ENCODE measurements at places on chromosomes 13 and 19.

- DNase-seq, result no peak
These were observed 27.4 kb downstream of the CD177 start for GRCh38 chr19:43380771-43381386.

DNA sequence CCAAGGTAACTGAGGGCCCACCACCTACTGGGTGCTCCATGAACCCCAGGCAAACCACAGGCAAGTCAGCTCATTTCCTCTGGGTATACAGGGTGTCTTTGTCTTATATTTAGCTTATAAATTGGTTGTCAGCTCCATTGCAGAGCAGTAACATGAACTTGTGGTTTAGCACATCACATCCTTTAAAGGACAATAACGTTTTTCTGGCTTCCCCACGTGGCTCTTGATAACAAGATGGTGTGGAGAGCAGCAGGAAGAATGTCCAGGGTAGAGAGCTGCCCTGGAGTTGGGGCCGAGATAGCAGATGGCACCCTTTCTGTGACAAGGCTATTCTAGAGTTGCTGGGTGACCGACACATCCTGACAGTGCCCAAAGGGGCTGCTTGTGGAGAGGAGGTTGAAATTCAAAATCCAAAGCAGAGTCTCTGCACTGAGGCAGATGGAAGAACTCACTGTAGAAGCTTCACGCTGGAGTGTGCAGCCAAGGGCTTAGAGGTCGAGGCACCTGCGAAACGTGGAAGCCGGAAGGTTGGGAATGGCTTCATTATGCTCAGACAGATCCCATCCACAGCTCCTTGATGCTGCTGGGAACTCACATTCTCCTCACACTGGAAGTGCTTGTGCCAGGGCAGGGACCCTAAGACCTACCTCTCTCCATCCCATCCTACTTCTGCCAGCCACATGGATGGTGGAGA, 133.0 kb upstream of the FRY start:
- DNase-seq, result no peak

GRCh38 chr13:28636069-28636468, 22.9 kb upstream of the POMP start:
- no peak for DNase-seq

- peak; percentile 50 for DNase-seq
These were observed 8.7 kb upstream of the ZBTB7A start for GRCh38 chr19:4075373-4075772.

DNA sequence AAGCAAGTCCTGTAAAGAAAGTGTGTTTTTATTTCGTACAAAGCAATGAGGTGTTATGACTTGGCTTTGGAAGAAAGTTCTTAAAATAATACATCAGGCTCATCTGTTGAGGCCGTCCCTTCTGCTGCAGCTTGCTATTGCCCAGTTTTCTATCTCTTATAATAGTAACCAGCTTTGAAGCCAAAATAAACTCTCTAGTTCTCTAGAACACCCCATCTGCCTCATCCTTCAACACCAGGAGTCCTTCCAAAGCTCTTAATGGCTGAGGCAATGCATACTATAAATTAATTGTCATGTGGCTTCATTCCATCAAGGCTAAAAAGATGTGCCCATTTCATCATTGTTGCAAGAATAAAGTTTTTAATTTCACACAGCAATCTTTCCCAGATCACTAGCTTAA, 49.4 kb upstream of the IPO5 start:
- no peak for DNase-seq

DNA sequence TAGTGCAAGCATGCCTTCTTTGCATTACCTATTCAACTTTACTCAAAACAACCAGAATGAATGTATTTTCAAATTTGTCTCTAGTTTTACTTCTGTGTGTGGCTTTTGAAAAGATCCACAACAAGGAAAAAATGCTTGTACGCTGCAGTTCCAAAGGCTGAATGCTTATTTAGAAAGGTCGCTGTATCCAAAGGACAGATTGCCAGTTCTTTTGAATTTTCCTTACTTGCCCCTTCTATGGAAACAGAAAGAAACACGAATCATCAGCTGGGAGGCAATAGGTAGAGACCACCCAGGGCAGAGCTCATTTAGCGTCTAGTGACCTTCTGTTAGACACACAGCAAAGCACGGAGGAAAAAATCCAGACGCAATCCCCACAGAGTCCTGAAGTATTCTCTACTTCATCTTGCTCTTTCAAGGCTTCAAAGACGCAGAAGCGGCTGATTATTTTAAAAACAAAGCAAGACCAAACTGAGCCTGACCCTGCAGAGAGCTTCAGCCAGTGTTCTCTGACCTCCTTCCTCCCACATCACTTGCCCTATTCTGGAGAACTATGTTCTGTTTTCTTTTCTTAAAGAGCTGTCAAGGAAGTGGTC, 674.6 kb upstream of the SGCG start:
- no peak for DNase-seq

DNA sequence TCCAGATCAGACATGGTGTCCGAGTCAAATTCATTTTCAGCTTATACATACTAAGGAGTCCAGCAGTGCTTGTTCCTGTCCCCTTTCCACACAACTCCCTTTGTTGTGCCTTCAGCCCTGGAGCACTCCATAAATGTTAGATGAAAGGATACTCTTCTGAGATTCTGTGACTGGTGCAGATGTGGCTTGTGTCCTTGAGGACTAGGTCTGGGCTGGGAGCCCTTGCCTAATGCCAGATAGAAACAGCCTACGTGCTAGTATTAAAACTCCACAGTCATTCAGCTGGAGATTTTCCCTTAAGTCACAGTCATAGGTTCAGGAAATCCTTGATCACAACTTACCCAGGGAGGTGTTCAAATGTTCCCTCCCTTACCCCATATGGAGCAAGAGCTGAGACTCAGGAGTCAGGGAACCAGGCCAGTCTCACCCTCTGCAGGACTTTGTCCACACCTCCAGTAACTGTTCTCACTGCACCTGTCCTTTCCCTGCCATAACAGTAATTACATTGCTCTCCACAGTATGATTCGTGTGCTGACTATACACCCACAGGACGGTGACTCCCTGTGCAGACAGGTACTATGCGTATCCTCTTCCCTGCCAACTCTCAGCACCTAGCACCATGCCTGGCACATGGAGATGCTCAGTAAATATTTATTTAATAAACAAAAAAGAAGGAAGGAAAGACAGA, 15.5 kb upstream of the SERPINE3 start:
- no peak for DNase-seq

DNA sequence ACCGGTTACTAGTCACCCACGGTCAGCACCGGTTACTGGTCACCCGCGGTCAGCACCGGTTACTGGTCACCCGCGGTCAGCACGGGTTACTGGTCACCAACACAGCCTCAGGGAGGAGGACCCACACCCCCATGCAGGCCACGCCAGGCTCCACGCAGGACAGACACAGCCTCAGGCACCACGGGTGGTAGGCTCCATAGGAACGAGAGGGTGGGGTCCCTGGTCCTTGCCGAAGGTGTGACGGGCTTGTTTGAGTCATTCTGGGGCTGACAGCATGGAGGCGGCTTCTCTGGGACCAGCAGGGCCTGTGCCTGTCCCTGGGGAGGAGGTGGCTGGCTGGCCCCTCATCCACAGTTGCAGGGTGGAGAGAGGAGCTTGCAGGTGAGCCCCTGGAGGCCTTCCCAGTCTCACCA, 122.8 kb upstream of the SOX1 start:
- no peak for DNase-seq

- DNase-seq, result no peak
These were observed 32.3 kb upstream of the GJB6 start for GRCh38 chr13:20264271-20265018.

GRCh38 chr19:54478677-54479266, 5.7 kb upstream of the CDC42EP5 start:
- no peak for DNase-seq

DNA sequence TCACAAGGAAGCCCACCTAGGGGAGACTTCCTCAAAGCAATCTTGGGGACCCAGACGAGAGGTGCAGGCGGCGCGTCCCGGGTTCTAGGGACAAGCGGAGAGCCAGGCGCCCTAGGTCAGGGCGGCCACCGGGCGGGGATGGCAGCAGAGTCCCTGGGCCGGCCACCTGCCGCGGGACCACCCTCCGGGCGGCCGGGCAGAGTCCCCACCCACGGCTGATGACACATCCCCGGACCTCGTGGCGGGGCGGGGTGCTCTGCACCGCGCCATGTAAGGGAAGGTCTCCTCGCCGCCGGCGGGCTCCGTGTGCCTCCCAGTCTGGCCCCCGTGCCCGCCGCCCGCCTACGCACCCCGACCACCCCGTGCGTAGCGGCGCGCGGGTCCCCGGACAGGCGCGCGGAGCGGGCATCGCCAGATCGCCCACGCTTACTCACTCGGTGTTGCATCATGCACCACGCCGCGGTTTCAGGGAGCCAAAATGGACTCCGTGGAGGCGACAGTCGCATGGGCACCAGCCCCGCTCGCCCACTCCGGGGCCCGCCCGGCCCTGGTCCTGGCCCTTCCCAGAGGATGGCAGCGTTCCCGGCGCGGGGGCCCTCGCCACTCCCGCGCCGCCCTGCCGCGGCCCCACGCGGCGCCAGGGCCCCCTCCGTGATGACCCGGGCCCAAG, 643 bp downstream of the SLC7A1 start:
- DNase-seq, result peak; percentile 74

GRCh38 chr13:42880056-42880605, 98.7 kb downstream of the FAM216B start:
- DNase-seq, result no peak

DNA sequence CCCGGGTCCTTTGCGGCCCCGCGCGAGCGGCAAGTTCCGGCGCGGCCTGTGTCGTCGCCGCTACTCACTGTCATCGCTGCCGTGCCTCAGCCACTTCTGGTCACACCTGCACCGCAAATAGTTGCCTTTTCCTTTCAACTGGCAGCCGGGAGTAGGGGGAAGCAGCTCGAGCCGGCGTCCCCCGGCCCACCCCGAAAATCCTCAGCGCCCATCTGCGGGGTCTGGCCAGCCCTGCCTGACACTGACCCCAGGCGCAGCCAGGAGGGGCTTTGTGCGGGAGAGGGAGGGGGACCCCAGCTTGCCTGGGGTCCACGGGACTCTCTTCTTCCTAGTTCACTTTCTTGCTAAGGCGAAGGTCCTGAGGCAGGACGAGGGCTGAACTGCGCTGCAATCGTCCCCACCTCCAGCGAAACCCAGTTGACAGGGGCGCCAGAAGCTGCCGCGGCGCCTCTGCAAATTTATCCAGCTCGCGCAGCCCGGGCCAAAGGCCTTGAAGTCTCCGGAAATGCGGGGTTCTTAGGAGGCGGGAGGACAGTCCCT, 1.7 kb downstream of the PDX1 start:
- DNase-seq, result no peak

- no peak for DNase-seq
These were observed 8.2 kb upstream of the RFPL4A start for GRCh38 chr19:55750715-55751114.

DNA sequence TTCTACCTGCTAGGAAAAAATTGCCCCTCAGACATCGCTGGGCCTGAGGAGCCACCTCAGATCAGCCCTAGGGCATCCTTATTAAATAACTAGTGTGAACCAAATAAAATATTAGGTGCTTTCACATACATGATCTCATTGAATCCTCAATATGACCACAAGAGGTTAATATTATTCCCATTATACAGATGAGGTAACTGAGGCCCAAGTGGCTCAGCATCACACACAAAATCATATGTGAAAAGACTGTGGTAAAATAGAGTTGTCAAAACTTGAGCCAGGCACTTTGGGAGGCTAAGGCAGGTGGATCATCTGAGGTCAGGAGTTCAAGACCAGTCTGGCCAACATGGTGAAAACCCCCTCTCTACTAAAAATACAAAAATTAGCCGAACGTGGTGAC, 2.9 kb upstream of the DMKN start:
- DNase-seq, result no peak

DNA sequence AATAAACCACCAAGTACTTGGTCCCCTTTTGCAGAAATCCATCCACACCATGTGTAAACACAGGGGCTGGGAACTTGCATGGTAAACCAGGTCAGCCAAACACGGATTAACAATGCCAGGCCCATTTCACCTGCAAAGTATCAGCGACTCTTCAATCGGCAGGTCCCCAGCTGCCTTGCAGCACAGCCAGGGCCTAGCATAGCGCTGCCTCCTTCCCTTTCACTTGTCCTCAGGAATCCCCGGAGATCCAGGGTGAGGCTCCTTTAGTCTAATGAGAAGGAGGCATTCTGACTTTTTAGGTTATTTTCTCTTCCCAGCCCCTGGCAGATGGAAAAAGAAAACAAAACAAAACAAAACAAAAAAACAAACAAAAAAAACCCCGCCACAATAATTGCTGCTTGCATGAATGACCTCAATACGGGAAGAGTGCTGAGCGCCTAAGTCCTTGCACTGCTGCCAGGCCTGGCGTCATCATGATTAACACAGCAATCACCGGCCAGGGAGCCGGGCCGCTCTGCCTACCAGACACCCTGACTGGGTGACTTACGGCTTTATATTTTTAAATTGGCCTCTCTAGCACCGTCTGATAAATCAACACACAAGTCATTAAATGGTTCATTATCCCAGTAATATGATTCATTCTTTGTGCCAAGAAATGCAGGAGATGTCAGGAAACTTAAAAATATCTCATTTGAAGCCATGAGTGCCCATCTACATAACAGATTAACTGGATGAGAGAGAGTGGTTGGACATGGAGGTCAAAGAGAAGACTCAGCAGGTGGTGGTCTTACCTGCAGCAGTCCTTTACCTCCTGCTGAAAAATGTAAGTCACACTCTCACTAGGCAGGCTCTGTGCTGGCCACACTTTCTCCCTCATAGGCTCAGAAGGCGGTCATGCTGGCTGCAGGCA, 692.7 kb downstream of the UQCRFS1 start:
- DNase-seq, result no peak

DNA sequence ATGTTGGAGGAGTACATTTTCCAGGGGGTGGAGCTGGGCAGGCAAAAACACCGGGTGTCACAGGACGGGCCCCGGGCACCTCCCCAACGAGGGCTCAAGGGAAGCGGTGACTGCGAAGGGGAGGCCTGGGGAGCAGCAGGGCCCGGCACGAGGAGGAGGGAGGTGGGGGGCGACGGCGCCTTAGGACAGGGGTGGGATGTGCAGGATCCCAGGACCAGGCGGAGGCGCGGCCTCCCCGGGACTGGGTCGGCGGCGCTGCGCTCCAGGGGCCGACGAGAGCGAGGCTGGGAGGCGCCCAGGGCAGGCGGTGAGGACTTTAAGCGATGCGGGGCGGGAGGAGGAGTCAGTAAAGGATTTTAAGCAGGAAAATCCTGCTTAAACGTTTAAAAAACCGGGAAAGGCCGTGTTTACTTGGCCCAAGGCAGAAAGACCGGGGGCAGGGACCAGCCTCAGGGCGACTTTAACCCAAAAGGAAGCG, 427 bp downstream of the ZNF160 start:
- peak; percentile 50 for DNase-seq

- no peak for DNase-seq
These were observed 10.6 kb downstream of the ERICH6B start for GRCh38 chr13:45604892-45605291.
